ENCODE measurements at places on chromosomes 7 and 10. TPM values are rescaled to one million over a fixed set of nuclear protein-coding genes. Genes with fewer than 3 reads are reported as not detected.

GRCh38 chr7:12889391-12889790, 202.0 kb downstream of the ARL4A start:
- no peaks in the 10 kb centered on the region for H3K27me3 ChIP-seq
- no peaks in the 10 kb centered on the region for H3K36me3 ChIP-seq
- H3K4me1 ChIP-seq, result no peaks in the 10 kb centered on the region
- H3K4me3 ChIP-seq, result no peak overlapping the region
- no peak overlapping the region for H3K27ac ChIP-seq

DNA sequence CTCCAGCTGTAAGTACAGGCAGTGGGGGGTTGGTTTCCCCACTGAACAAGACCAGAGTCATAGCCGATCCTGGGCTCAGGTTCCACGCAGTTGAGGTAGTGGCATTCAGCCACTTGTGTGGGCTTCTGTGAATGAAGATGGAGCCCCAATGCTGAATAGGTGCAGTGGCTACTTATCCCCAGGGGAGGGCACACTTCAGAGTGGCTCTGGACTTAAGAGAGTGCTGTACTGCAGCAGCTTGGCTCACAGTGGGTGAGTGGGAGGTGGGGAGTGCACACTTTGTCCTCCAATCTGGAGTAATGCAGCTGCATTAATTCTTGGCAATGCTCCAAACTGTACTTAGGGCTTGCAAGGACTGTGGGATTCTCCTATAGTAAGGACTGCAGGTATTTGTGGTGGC, 81.9 kb downstream of the BUB3 start:
- no peak overlapping the region for H3K4me3 ChIP-seq
- no peaks in the 10 kb centered on the region for H3K36me3 ChIP-seq
- H3K27me3 ChIP-seq, result no peaks in the 10 kb centered on the region
- H3K4me1 ChIP-seq, result no peaks in the 10 kb centered on the region
- no peak overlapping the region for H3K27ac ChIP-seq

- H3K27me3 ChIP-seq, result no peaks in the 10 kb centered on the region
- H3K4me3 ChIP-seq, result no peak overlapping the region
- no peak overlapping the region for H3K27ac ChIP-seq
- DNase-seq, result no peak
Measured at GRCh38 chr10:1938317-1938716, 201.0 kb upstream of the ADARB2 start.

- H3K27me3 ChIP-seq, result no peaks in the 10 kb centered on the region
- no peak overlapping the region for H3K27ac ChIP-seq
- H3K4me1 ChIP-seq, result peaks cover 29% of the 10 kb centered on the region
Measured at GRCh38 chr7:117158941-117159697, 163.7 kb downstream of the WNT2 start.

GRCh38 chr7:157678501-157678900, 341.7 kb downstream of the DNAJB6 start:
- DNase-seq, result no peak
- no peak overlapping the region for H3K27ac ChIP-seq
- H3K27me3 ChIP-seq, result peaks cover under 1% of the 10 kb centered on the region
- H3K4me3 ChIP-seq, result no peak overlapping the region
- no peaks in the 10 kb centered on the region for H3K36me3 ChIP-seq

DNA sequence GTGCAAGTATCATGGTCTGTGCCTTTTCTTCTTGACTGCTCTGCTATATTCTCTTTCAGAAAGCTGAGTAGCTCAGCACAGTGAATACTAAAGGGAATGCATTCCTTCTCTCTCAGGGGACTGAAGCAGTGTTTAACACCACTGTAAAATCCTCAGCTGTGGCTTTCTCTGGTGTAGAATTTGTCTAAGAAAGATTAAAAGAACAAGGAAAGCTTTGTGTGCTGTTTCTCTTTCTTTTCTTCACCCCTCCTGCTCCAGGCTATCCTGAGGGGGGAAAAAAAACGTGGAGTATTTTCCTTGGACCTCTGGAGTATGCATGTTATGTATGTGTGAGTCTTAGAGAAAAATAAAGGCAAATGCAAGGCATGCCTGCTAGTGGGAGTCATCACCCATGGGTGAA, 383.9 kb downstream of the AUTS2 start:
- H3K27ac ChIP-seq, result no peak overlapping the region
- no peaks in the 10 kb centered on the region for H3K36me3 ChIP-seq
- DNase-seq, result no peak
- no peak overlapping the region for H3K4me3 ChIP-seq
- no peaks in the 10 kb centered on the region for H3K4me1 ChIP-seq

SLC39A12 gene
- total RNA-seq, result not detected

Data from right atrium auricular region (tissue), 2 donors.